ENCODE measurements at places on chromosomes 6 and 20.

DNA sequence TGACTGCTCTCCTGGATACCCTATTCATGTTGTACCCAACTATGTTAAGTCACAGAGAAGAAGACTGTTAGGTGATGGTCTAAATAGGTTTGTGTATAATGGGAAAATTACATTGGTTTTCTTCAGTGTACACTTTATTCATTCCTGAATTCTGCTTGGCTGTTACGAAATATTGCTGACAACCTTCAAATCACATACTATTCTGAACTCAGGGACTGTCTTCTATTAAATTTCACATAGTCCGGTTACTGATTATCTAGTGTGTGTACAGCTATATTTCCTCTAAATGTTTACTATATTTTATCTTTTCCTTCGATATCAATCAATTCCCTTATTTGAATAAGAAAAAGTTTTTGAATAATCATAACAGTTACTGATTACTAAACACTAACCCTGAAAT, 1090.3 kb upstream of the CITED2 start:
- DNase-seq: no peak

GRCh38 chr6:53424300-53424699, 75.5 kb upstream of the ELOVL5 start:
- no peak for DNase-seq

- no peak for DNase-seq
These were observed 126.0 kb downstream of the RNASET2 start for GRCh38 chr6:166830185-166830890.

DNA sequence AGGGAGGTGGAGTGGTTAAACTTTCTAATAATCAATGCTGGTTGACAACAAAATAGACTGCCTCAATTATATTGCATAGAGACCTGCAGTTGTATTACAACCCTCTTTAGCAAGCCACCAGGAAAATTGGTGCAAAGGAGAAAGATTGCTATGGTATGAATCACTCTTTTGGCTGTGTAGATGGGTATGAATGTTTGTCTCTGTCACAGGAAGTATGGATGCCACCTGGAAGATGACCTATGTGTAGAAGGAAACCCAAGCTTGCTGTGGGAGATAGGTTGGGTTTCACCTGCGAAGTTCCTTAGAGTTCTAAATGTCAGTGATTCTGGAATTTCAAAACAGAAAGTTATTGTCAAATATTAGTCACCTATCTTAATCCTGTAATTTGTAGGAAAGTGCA, 134.6 kb downstream of the SOBP start:
- DNase-seq: no peak

- no peak for DNase-seq
These were observed 289.6 kb downstream of the RFPL4B start for GRCh38 chr6:112636650-112637262.

- DNase-seq: no peak
These were observed 262.3 kb downstream of the ZNF217 start for GRCh38 chr20:53331151-53331973.

DNA sequence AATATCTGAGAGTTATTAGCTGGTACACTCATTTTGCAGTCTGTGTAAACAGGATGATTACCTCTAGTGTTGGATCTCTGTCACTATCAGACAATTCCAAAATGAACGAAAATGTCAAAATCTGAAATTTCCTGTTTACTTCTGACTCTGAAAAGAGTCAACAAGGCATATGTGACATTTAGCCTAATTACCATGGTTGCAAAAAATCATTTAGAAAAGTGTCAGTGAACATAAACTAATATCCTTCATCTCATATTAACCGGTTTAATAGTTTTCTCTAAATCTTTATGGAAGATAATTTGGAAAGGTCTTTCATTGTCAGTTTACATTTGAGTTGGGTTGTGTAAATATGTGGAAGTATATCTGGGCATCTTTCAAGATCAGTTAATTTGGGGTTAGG, 431.8 kb upstream of the HSF2 start:
- DNase-seq: no peak

Measured in anterior cingulate cortex (tissue), 58 donors.